H1 (cell line): ENCODE measurements at places on chromosomes 1 and 21. TPM values are rescaled to one million over a fixed set of nuclear protein-coding genes. Genes with fewer than 3 reads are reported as not detected.

TRIM67 gene
- not detected in 2 replicates for total RNA-seq

GRCh38 chr21:44939532-44940115 is at the start of gene SLX9:
TSS of gene SLX9 (plus strand) at chr21:44940029. CDS start at chr21:44940058, 29 bp downstream.
- DNase-seq, result peak; percentile 89

CDK11B gene
- total RNA-seq, result 31.3 and 31.9 TPM in 2 replicates

- DNase-seq, result no peak
Observed at GRCh38 chr1:162383091-162383490, 1.6 kb downstream of the C1orf226 start.

TNN gene
- total RNA-seq, result 0.30 and 0.31 TPM in 2 replicates

- no peak for DNase-seq
Observed at GRCh38 chr1:198636391-198636790, 2.4 kb upstream of the PTPRC start.

- DNase-seq, result no peak
Observed at GRCh38 chr1:36761113-36761512, 273.2 kb downstream of the GRIK3 start.

SPRR1B gene
- not detected in 2 replicates for total RNA-seq

GRCh38 chr1:163706915-163707314 is 385.2 kb downstream of the NUF2 start:
- DNase-seq, result no peak
